GM23338 (cell line): ENCODE measurements at places on chromosomes 1 and 21. TPM values are rescaled to one million over a fixed set of nuclear protein-coding genes. Genes with fewer than 3 reads are reported as not detected.

GRCh38 chr1:153538315-153538821 is 2.4 kb downstream of the S100A5 start:
- DNase-seq: peak; percentile 85

PTPRC gene
- 0.10 TPM in 1 of 2 replicates, not detected in the other for total RNA-seq

ADAMTS5 gene
- total RNA-seq: 0.21 and 0.47 TPM in 2 replicates

LCE1D gene
- not detected in 2 replicates for total RNA-seq
